ENCODE measurements at places on chromosomes 2 and 18.
A peak's percentile ranks its signal among the peaks of the same experiment; 100 is the strongest.

DNA sequence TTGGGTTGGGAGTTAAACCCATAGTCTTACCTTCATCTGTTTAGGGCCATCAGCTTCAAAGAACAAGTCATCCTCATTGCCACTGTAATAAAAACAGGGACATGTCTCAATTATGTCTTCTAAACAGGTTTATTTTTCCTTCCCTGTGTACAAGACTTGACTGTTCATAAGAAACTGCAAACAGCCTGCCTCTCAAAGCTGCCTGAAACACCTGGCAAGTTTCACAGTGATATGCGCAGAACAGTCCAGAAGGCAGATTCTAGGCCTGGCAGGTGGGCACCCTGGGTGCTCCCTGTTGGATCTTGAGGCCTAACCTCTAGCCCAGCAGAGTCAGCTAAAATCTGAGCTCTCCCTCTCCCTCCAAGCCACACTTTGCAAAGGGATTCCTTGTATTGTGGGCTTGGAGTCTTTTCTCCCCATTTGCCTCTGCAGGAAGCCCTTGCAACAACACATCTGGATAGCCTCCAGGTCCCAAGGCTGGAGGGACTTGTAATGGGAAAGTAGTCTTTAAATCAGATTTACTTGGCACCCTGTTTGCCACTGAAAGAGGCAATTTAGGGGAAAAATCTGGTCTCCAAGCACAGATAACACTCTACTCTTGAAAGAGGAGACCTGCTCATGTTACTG is 930 bp downstream of the IL1B start:
- DNase-seq, result no peak

- no peak for DNase-seq
Observed at GRCh38 chr2:212694398-212694797, 155.8 kb upstream of the ERBB4 start.

GRCh38 chr2:129673847-129674711 is 305.4 kb upstream of the RAB6C start:
- no peak for DNase-seq

- no peak for DNase-seq
Observed at GRCh38 chr2:238127165-238128060, 11.1 kb upstream of the KLHL30 start.

GRCh38 chr2:45259138-45259537 is 249.9 kb upstream of the SIX2 start:
- DNase-seq, result peak; percentile 47

GRCh38 chr2:113157118-113157896 is 16.5 kb upstream of the PSD4 start:
- DNase-seq, result no peak

DNA sequence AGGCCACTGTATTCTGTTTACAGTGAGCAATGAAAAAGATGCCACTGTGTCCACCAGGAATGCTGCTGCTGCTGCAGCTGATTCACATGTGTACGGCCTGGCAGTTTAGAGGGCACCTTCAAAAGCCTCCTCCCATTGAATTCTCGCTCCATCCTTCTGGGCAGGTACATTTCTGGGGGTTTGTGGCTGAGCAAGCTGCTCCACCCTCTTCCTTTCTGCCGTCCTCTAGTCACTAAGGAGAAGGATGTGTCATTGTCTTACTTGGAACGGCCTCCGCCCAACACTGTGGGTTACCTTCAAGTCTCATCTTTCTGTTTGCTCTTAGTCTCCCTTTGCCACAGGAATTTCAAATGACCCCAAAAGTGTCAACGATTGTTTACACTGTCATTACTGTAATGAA is 182.0 kb downstream of the ZBTB7C start:
- no peak for DNase-seq

GRCh38 chr2:53724536-53724935 is 43.1 kb upstream of the CHAC2 start:
- no peak for DNase-seq

DNA sequence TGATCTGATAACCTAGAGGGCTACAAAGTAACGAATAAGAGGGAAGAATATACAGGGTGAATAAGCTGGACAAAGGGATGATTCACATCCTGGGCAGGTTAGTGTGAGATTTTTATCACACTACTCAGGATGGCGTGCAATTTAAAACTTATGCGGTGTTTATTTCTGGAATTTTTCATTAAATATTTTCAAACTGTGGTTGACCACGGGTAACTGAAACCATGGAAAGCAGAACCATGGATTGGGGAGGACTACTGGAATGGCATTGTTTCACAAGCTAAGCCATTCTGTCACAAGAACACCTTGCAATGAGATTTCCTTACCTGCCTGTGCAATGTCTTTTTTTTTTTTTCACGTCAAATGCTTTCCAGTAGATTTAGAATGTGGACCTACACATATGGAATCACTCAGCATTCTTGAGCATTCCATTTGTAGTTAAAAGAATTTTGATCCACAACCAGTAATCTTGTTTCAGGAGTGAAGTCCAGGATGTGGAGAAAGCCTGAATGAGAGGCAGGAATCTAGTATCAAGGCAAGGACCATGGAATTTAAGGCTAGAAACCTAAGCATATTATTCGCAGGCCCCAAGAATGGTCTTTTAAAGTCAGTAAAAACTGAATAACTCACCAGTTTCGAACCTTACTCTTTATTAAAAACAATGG is 8.0 kb upstream of the CDK15 start:
- no peak for DNase-seq

DNA sequence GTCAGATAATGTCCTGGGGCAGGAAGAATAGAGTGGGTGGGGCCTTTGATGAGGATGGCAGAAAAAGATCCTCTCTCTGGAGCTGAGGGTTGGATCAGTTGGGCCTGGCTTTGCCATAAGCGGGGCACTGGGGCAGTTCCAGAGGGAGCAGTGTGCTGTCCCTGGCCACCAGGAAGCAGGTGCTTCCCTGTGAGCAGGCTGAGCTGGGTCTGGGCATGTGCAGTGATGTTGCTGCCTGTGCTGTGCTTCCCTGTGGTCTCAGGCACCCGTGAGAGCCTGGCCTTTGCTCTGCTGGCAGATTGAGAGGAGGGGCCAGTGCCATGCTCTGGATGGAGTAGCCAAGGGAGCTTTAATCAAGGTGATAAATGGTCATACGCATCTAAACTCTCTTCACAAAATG is 14.6 kb upstream of the NPPC start:
- no peak for DNase-seq

GRCh38 chr2:230668939-230669303 is 43.7 kb upstream of the CAB39 start:
- DNase-seq, result no peak

DNA sequence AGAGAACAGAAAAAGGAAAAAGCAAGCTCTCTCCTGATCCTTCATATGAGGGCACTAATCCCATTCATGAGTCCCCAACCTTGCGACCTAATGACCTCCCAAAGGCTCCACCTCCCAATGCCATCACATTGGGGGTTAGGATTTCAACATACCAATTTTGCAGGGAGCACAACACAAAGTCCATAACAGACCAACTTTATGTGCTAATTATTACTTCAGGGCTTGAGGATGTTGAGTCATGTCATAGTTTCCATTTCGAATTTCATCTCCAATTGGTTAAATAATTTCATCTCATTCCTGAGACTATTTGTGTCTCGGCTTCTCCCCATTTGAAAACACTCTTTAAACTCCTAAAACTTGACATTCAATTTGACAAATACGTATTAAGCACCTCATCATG is 69.9 kb upstream of the KLF7 start:
- no peak for DNase-seq

DNA sequence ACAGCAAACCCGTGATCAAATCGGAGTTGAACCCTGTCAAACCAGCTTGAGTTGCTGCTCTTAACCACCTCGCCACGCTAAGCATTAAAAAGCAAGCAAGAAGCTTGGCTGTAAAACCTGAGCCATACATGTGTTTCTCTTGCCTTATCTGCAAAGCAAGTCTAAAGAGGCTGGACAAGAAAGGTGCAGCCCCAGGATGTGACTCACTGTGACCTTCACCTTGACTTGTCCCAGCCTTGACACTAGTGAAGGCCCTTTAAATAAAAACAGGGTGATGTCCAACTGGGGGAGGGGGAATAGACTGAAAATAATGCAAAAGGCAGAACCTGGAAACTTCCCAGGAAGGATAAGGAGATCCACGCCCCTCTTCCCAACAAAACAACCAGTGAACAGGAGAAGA is 127.6 kb upstream of the NPAS2 start:
- DNase-seq, result no peak

GRCh38 chr18:79365701-79366100 is 30.0 kb upstream of the NFATC1 start:
- DNase-seq, result no peak

- DNase-seq, result no peak
Observed at GRCh38 chr18:54043484-54044251, 180.8 kb downstream of the MBD2 start.
